ENCODE measurements at places on chromosomes 1 and 21. TPM values are rescaled to one million over a fixed set of nuclear protein-coding genes. Genes with fewer than 3 reads are reported as not detected.
A peak's percentile ranks its signal among the peaks of the same experiment; 100 is the strongest.

Gene CNKSR1
- total RNA-seq, result 28.1 TPM

Gene DIRAS3
- 8.1 TPM for total RNA-seq

Gene KRTAP19-3
- not detected for total RNA-seq

Gene GBP6
- total RNA-seq, result 0.12 TPM

Gene PPP1R12B
- 32.9 TPM for total RNA-seq

Gene WDR64
- not detected for total RNA-seq

Gene IVL
- total RNA-seq, result 1.9 TPM

Gene TESK2
- 2.3 TPM for total RNA-seq

Gene KMO
- 0.85 TPM for total RNA-seq

- H3K4me1 ChIP-seq, result peaks cover 20% of the 10 kb centered on the region
- H3K36me3 ChIP-seq, result peaks cover 13% of the 10 kb centered on the region
- peak overlapping the region; percentile 95 for H3K27ac ChIP-seq
- H3K4me3 ChIP-seq, result no peak overlapping the region
Measured at GRCh38 chr1:8155528-8156186, 129.5 kb upstream of the ERRFI1 start.

DNA sequence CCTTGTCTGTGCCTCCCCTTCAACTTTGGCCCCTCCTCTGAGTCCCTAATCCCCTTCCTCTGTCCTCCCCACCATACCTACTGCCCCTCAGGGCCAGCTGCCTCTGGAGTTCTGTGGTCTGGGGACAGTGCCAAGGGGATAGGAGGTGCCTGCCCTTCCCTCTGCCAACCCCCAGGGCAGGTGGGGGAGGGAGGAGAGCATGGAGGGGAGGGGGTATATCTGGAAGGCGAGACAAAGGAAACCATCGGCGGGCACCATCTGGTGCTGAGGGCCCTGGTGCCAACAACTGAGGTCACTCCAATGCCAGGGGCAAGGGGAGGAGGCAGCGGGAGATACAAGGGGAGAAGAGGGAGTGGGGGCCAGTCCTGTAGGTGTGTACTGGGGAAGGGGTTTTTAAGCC lies 9.6 kb downstream of the RAB25 start:
- DNase-seq, result no peak
- peaks cover 5% of the 10 kb centered on the region for H3K4me1 ChIP-seq
- H3K27ac ChIP-seq, result no peak overlapping the region
- H3K4me3 ChIP-seq, result no peak overlapping the region
- peaks cover 45% of the 10 kb centered on the region for H3K36me3 ChIP-seq
- H3K27me3 ChIP-seq, result no peaks in the 10 kb centered on the region

GRCh38 chr1:200379940-200380588 lies 29.8 kb downstream of the ZNF281 start:
- no peak overlapping the region for H3K4me3 ChIP-seq
- DNase-seq, result no peak
- no peak overlapping the region for H3K27ac ChIP-seq
- H3K27me3 ChIP-seq, result no peaks in the 10 kb centered on the region
- H3K36me3 ChIP-seq, result no peaks in the 10 kb centered on the region

GRCh38 chr1:166350490-166350889 lies 183.7 kb upstream of the FAM78B start:
- H3K27ac ChIP-seq, result no peak overlapping the region
- no peaks in the 10 kb centered on the region for H3K36me3 ChIP-seq
- H3K4me3 ChIP-seq, result no peak overlapping the region
- DNase-seq, result no peak

GRCh38 chr1:216702170-216702569 lies 21.1 kb downstream of the ESRRG start:
- no peaks in the 10 kb centered on the region for H3K36me3 ChIP-seq
- no peak overlapping the region for H3K4me3 ChIP-seq
- no peak for DNase-seq
- no peaks in the 10 kb centered on the region for H3K27me3 ChIP-seq
- H3K4me1 ChIP-seq, result no peaks in the 10 kb centered on the region

GRCh38 chr1:153612755-153613331 lies at the start of gene S100A16:
Gene S100A16 (minus strand): TSS chr1:153613137. CDS start chr1:153608151, 4,986 bp downstream.
- H3K4me3 ChIP-seq, result peak within 1 kb of the TSS; percentile 90
- no peaks in the 10 kb centered on the region for H3K27me3 ChIP-seq
- H3K27ac ChIP-seq, result peak within 1 kb of the TSS; percentile 71
- peaks cover 84% of the 10 kb centered on the region for H3K4me1 ChIP-seq
- DNase-seq, result peak; percentile 88

- H3K27me3 ChIP-seq, result no peaks in the 10 kb centered on the region
- H3K4me1 ChIP-seq, result peaks cover 13% of the 10 kb centered on the region
- peak; percentile 68 for DNase-seq
- H3K36me3 ChIP-seq, result peaks cover 16% of the 10 kb centered on the region
Measured at GRCh38 chr1:223129229-223129901, 13.7 kb downstream of the TLR5 start.

All from Calu3 (cell line).